ENCODE measurements at places on chromosomes 4 and X.

- no peak for DNase-seq
Observed at GRCh38 chr4:44221407-44221806, 227.2 kb downstream of the KCTD8 start.

DNA sequence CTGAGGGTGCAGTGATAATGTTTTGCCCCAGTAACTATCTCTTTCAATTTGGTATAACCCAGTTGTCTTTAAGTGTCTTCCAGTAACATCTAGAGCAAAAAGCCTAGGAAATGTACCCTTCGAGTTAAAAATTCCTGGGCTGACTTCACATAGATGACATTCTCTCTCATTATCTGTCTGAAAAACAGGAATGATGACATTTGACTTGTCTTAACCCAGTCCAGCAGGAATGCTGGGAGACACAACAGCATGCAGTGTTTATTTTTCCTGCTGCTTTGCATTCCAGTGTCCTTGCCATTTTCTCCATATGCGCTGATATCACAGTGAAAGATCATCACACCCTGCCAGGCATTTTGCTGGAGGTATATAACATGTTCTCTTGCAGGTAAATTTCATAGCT lies 130.0 kb downstream of the SOWAHB start:
- no peak for DNase-seq

DNA sequence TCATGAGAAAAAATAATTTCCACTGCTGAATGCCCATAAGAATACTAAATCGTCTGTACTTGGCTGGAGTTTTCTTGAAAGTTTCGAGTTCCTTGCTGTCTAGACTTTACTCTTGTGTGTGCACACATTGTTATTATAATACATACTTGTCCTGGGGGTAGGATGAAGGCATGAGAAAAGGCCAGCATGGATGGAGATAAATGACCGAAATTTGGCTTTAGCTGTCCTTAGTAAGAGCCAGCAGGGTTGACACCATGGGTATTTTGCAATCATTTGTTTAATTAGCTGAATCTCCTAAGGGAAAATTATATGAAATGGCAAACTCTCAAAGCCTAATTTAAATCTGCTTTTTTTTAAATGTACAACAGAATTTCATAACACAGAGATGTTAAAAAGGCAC lies 641.6 kb downstream of the ADGRL3 start:
- no peak for DNase-seq

- DNase-seq, result no peak
Observed at GRCh38 chrX:123818243-123818642, 41.6 kb upstream of the XIAP start.

DNA sequence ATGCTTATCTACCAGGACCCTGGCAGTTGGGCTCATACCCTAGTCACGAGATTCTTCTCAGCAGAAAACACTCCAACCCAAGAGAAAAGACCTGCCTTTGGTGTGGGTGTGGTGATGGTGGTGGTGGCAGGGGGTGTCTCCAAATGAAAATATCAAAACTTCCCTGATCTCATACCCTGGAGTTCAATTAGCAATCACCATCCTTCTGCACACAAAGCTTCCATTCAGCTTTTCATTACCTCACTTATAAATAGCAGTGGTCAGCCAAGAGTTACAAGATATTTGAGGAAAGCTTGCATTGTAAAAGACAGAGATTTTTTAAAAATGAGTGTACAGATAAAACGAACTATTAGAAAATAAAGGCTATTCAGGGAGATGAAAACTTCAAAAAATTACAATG lies 580.8 kb upstream of the MAGEB2 start:
- no peak for DNase-seq

All from NCI-H774 (cell line).